RPMI8226 (cell line): ENCODE measurements at places on chromosomes 4 and X.

GRCh38 chr4:119682099-119682498 is 53.5 kb upstream of the PDE5A start:
- no peak for DNase-seq

DNA sequence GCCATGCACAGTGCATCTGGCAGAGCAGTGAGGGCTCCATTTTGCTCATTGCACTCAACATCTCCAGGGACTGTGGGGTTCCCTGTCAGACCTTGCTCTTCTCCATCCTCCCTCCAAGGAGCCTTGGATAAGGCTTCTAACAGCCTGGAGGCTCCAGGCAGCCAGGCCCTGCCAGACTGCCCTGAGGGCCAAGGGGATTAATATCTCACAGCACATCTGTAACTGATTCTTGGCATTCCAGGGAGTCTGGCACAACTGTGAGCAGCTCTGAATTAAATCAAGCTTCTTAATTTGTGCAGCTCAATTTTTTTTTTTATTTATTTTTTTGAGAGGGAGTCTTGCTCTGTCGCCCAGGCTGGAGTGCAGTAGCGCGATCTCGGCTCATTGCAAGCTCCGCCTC is 224.5 kb upstream of the PGRMC2 start:
- DNase-seq: no peak

- no peak for DNase-seq
Observed at GRCh38 chr4:146269228-146269653, 54.9 kb downstream of the REELD1 start.

- DNase-seq: no peak
Observed at GRCh38 chr4:53788621-53789020, 197.3 kb upstream of the LNX1 start.

- no peak for DNase-seq
Observed at GRCh38 chrX:18461431-18461830, 36.0 kb downstream of the CDKL5 start.

GRCh38 chr4:5213087-5213595 is 161.9 kb downstream of the STK32B start:
- DNase-seq: no peak

GRCh38 chr4:179353786-179354185 is 1911.5 kb upstream of the AGA start:
- DNase-seq: no peak

DNA sequence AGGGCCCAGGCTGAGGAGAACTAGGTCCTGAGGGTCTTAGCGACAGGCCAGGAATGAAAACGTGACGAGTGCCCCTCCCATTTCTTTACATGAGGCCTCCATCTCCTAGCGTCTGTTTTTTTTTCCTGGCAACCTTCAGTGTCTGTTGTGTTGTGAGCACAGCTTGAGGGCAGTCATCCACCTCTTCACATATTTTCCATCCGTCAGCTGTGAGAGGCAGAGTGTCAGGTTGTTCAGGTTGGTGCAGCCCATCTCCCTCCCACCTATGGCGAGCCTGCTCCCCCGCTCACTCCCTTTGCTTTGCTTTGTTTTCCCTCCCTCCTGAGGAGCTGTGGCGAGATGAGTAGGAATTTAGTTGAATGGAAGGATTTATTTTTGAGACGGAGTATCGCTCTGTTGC is 51.7 kb upstream of the CHRNA9 start:
- no peak for DNase-seq
